ENCODE measurements at places on chromosomes 7 and 10. TPM values are rescaled to one million over a fixed set of nuclear protein-coding genes. Genes with fewer than 3 reads are reported as not detected.

The TET1 gene
- total RNA-seq = 5.2 TPM

The SEMA3D gene
- total RNA-seq = 11.8 TPM

The SHTN1 gene
- total RNA-seq = 0.85 TPM

The AQP1 gene
- total RNA-seq = 335 TPM

The HECW1 gene
- total RNA-seq = 0.26 TPM
